Activated CD4-positive, alpha-beta T cell treated with anti-CD3 and anti-CD28 coated beads, Interleukin-2, amount 50 U/mL, for 16 hours (primary cell): ENCODE measurements at places on chromosomes 16 and 17.

- DNase-seq: peak; percentile 86
Measured at GRCh38 chr17:35804658-35805192, 4.6 kb upstream of the TAF15 start.

DNA sequence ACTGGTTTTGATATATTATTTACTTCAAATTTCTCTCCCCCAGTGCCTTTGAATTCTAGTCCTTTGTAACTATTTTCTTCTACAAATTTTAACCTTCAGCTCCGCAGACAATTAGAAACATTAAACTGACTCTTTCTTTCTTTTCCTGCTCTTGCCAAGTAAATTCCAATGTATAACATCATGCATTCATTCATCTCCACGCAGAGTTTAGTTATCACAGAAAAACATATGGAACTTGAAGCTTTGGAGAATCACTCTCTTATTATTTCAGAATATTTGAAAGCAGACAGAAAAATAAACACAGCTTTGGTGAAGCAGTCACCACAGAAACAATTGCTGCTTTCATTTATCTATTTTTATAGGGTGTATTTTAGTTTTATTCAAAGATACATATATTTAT is 778.7 kb upstream of the CDH8 start:
- DNase-seq: no peak

GRCh38 chr16:48479329-48479728 is 94.1 kb upstream of the SIAH1 start:
- DNase-seq: no peak

DNA sequence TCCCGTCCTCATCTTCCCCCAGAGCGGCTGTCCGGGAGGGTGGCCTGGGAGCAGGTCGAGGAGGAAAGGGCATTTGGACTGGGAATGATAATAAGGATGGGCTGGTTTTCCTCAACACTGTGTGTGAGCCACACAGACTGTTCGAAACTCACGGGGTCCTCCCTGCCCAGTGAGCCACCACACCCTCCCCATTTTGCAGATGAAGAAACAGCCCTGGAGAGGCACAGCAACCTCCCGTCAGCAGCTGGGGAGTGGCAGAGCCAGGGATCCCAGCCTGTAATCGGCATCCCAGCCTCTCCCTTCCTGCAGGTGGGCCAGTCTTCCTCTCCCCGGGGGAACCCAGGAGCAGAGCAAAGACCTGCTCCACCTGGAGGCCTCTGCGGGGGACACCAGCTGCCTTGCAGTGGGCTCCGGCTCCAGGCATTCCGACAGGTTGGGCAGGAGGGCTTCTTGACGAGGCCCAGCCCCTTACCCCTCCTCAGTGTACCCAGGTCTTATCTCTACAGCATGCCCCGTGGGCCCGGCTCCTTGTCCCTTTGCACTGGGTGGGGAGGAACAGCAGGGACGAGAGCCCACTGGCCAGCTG is 23.8 kb downstream of the ENGASE start:
- no peak for DNase-seq

DNA sequence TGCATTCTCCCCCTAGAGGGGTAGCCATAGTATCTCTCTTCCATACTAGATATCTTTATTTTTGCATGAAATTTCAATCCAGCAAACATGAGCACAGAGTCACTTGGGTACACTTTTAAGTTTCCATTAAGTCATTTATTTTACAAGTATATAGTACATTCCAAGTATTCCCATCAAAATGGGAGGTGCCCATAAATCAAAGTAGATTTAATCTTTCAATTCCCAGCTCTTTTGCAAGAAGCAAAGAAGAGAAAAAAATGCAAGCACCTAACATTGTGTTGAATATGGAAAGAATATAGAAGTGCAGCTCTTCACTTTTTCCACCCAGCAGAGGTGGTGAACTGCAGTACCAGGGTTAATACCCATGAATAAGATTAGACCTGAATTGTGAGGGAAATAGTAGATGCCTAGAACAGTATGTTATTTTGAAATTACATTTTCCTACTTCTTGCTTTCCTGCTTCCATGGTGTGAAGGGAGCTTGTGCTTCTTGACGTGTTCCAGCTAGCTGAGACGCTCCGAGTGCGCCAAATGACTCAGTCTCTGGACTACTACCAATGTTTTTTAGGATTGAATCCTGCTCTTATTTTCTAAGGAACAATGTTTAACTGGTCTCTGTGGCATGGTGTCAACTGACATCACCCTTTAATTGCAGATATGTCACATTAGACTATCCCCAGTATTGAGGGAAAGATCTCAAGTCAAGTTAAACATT is 151.1 kb upstream of the MAF start:
- DNase-seq: no peak

DNA sequence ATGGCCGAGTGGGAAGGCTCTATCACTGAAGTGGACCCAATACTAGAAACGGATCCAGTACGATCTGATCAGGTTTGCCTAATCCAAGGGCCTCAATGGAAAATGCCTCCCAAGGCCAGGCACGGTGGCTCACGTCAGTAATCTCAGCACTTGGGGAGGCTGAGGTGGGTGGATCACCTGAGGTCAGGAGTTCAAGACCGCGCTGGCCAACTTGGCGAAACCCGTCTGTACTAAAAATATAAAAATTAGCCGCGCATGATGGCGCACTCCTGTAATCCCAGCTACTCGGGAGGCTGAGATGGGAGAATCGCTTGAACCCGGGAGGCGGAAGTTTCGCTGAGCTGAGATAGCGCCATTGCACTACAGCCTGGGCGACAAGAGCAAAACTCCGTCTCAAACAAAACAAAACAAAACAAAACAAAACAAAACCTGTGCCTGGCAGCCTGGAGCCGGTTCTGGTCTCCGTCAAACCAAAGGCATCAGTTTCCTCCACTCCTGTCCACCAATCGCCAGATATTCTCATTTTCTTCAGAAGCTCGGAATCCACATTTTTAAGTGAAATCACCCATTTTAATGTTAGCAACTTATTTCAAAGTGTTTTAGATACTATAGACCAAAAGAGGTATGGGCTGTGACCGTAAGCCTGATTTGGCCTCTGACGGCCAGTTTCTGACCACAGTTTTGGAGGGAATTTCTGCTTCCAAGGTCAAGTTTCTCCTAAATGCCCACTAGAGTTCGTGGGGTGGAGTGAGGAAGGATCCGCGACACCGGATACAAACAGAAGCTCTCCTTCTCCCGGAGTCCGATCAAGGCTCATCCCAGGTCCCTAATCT is 664 bp downstream of the NQO1 start:
- no peak for DNase-seq

GRCh38 chr16:27508476-27508875 is 41.2 kb downstream of the GTF3C1 start:
- no peak for DNase-seq

DNA sequence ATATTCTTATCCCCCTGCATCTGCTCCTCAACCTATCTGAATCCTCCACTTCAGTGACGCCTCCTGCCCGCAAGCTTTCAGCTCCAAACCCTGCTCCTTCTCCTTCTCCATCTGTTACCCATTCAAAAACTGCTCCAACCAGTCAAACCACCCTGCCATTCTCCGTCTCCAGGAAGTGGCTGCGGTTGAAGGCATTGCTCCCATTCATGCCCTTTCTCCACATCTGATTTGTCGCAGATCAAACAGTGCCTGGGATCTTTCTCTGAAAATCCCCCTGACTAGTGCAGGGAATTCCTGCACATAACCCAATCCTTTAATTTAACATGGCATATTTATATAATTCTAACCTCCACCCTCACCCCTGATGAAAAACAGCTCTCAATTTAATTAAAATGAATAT is 56.3 kb downstream of the SLFN5 start:
- no peak for DNase-seq

DNA sequence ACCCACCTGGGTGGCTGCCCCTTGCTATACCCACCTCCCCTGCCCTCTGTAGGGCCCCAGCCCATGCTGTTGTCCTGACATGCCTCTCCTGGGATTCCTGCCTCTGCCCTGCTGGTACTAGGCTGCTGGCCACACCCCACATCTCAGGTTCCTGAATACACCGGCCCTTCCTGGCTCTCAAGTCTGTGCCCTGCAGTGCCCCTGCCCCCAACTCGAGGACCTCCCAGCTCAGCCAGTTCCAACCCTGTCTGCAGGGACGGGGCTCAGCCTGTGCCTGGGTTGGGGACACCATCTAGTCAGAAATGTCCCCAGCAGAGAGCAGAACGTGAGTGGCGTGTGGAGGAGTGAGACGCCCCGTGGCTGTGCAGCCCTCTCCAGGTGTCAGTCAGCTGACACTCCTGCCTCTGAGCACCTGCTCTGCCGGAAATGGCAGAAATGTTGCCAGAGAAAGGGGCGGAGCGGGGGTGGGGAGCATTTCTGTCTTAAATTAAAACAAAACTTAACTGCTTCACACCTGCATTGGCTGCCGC is 28.7 kb downstream of the ACSF3 start:
- DNase-seq: no peak

DNA sequence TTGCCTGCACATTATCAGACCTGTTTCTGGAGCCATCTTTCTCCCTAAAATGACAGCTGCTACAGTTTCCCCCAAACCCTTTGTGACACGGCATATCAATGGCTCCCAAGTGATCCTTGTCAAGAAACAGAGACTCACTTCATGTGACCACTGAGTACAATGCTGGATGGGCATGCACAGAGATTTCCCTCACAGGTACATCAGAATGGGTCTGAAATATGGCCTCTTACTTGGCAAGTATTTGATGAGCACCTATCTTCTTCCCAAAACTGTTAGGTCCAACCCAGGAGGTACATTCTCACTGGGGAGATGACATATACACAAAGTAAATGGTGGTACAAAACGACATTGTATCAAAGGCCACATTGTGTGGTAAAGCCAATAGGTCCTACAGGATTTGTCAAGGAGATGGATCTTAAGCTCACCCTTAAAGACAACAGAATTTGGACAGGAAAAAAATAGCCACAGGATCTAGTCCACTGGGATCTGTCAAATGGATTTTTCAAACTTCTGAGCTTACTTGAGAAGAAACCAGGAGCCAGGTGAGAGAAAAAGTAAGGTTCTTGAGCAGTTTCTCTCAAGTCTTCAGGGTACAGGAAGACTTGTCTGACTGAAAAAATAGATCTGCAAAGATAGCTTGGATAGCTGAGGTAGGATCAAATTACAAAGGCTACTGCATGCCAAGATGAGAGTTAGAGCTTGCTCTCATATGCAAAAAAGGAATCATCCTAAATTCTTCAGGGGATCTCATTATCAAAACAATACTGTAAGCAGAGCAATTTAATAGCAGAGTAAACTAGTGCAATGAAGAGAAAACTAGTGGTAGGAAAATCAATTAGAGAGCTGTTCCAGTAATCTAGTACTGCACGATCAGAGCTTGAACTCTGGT is 28.8 kb downstream of the RNF43 start:
- DNase-seq: no peak

DNA sequence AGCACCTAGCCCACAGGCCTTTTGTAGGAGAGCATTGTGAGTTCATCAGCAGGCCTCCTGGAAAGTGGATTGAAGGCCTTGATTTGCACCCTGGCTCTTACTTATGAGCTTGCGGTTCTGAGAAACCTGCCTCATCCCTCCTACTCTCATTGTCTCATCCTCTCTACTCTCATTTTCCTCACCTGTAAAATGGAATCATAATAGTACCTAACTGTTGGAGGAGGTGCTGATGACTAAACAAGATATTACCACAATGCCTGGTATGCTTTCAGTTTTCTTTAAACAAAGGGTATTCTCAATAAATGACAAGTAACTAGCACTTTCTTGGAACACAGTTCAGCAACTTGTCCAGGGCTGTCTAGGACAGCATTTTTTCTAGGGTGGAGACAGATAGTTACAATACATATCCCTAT is 243.1 kb upstream of the MAF start:
- peak; percentile 70 for DNase-seq

GRCh38 chr16:49866595-49867071 is 10.7 kb upstream of the ZNF423 start:
- DNase-seq: no peak

GRCh38 chr16:78648517-78648916 is 549.1 kb downstream of the WWOX start:
- DNase-seq: no peak

- DNase-seq: no peak
Measured at GRCh38 chr16:3145660-3146059, 10.8 kb downstream of the ZNF213 start.

DNA sequence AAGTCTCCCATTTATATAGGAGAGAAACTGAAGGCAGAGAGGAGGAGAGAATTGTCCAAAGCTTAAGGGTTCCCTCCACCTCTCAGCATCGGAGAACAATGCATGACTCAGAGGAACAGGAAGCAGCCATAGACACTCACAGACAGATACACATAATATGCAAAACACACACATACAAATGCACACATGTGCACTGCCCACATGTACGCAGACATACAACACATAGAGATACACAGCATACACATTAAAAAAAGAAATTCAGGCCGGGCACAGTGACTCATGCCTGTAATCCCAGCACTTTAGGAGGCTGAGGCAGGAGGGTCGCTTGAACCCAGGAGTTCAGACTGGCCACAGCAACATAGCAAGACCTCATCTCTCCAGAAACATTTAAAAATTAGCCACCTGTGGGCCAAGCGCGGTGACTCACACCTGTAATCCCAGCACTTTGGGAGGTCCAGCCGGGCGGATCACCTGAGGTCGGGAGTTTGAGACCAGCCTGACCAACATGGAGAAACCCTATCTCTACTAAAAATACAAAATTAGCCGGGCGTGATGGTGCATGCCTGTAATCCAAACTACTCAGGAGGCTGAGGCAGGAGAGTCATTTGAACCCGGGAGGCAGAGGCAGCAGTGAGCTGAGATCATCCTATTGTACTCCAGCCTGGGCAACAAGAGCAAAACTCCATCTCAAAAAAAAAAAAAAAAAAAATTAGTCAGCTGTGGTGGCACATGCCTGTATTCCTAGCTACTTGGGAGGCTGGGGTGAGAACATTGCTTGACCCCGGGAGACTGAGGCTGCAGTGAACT is 11.3 kb downstream of the ERAL1 start:
- no peak for DNase-seq

DNA sequence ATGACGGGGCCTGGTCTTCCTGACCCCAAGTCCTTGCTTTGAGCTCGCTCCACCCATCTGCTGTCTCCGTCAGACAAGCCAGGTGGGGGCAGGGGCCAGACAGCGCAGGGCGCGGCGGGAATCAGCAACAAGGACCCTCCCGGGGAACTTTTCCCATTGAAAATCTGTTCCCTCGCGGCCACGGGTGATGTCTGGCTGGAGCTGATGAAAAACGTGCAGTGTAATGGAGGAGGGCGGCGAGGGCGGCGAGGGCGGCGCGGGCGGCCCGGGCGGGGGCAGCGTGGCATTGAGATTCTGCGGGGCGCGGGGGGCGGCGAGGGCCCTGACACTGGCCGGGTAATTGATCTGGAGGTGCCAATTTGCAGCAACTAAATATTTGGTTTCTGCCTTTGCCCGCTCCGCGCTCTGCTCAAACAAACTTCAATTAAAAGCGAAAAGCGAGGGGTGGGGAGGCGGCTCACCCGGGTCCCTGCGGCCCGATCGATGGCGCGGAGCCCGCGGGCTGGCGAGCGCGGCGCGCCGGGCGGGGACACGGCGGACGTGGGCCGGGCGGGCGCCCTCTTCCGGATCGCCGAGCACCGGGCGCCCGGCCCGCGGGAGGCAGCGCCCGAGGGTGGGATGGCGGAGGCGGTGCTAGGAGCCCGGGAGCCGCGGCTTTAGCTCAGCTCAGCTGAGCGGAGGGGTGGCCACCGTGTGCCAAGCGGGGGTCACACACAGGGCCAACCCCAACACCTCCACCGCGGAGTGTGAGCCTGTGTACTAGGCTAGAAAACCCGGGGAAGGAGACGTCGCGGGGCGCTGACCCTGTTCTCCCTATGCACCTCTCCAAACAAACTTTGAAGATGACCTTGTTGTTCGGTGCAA is 32.4 kb downstream of the DCAKD start:
- DNase-seq: peak; percentile 34
